ENCODE measurements at places on chromosomes 1 and 21. TPM values are rescaled to one million over a fixed set of nuclear protein-coding genes. Genes with fewer than 3 reads are reported as not detected.

DNA sequence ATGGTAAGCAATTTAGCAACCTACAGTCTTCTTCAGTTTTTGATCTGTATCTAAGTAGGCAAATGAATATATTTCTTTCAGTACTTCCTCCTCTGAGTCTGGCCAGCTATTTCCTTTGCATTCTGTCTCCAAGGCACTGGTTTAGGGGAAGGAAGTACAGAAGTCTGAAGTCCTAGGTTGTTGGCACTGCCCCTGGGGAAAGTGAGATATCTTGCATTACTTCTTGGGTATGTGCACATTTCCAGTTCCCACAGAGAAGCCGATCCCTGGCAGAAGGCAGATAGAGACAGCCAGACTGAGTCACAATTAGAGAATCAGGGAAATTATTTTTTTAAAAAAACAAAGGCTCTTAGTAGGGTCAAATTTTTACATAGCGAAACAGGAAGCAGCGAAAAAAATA lies 98.8 kb downstream of the RASAL2 start:
- peak; percentile 75 for DNase-seq

- no peak for DNase-seq
Measured at GRCh38 chr1:31366796-31367195, 6.1 kb downstream of the FABP3 start.

DNA sequence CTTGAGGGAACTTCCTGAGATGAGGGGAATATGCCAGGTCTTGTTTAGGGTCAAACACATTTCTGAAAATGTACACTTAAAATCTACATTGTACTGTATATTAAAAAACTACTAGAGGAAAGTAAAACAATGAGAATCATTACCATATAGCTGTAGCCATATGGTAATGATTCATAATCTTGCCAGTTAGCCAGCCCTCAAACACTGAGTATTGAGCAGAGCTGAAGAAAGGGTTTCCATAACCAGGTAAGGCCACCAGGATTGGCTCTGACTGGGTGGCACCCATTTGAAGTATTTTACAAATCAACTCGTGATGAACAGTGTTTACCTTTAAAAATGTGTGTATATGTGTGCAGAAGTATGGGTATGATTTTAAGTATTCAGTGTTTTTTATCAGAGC lies 226.7 kb downstream of the SLC45A1 start:
- DNase-seq: no peak

STPG1 gene
- 11.4 TPM for polyA plus RNA-seq

GRCh38 chr1:226546926-226547325 lies 1.6 kb upstream of the STUM start:
- DNase-seq: no peak

- DNase-seq: no peak
Measured at GRCh38 chr1:220819467-220820026, 32.8 kb downstream of the MTARC1 start.

GRCh38 chr1:214902636-214903320 lies 179.8 kb upstream of the KCNK2 start:
- DNase-seq: peak; percentile 81

FAM163A gene
- not detected for polyA plus RNA-seq

DNA sequence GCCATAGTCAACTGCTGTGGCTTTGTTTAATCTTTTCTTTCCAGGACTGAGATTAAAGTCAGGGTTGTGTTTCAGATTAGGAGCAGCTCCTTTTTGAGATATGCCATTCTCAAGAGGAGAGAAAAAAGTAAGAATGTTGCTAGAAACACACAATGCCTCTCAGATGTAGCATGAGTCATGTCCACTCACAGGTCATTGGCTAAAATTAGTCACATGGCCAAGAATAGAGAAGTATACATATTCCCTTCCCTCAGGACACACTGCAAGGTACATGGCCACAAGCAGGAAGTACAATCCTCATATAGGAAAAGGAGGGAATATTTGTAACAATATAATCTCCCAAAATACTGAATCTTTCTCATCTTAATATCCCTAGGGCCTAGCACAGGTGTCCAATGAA lies 141.9 kb upstream of the PTBP2 start:
- peak; percentile 35 for DNase-seq

GRCh38 chr1:84152649-84153056 lies 8.6 kb downstream of the PRKACB start:
- no peak for DNase-seq

BRINP3 gene
- not detected for polyA plus RNA-seq

SLC1A7 gene
- not detected for polyA plus RNA-seq

FAM229A gene
- 1.1 TPM for polyA plus RNA-seq

Data from mammary epithelial cell (primary cell).